AG20443 (cell line): ENCODE measurements at places on chromosomes 7 and 10.

DNA sequence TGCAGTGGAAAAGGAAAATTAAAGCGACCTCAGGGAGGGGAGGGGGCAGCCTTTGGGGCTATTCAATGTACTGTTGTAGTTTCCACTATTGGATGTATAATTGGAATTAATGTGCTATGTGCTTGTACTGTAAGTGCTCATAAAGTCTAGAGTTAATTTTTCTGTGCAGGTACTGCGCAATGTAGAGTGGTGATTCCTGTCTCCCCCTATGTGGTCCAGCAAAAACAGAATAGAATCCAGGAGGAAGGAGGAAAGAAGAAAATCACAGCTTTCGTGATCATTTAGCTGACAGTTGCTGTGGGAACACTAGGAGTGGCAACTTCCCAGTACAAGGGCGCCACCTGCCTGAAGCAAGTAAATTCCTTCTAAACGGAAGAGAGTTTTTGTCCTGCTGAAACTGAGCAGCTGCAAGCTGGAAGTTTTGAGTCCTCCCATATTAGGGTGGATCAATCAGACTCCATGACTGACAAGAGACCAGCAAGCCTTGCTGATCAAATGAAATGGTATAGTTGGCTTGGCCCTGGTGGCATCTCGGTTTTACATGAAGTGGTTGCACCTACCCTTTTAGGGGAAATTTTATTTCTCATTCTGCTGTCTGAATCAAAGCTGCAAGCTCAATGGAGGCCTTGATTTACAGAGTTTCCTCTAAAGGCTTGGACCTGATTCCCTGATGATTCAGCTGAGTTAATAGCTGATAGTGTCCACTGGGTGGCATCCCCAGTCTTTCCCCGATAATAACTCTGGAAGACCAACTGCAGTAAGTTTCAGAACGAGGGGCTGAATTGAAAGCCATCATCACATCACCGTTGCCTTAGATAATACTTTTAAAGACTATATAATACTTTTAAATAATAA is 299.8 kb downstream of the HGF start:
- DNase-seq: peak; percentile 81

DNA sequence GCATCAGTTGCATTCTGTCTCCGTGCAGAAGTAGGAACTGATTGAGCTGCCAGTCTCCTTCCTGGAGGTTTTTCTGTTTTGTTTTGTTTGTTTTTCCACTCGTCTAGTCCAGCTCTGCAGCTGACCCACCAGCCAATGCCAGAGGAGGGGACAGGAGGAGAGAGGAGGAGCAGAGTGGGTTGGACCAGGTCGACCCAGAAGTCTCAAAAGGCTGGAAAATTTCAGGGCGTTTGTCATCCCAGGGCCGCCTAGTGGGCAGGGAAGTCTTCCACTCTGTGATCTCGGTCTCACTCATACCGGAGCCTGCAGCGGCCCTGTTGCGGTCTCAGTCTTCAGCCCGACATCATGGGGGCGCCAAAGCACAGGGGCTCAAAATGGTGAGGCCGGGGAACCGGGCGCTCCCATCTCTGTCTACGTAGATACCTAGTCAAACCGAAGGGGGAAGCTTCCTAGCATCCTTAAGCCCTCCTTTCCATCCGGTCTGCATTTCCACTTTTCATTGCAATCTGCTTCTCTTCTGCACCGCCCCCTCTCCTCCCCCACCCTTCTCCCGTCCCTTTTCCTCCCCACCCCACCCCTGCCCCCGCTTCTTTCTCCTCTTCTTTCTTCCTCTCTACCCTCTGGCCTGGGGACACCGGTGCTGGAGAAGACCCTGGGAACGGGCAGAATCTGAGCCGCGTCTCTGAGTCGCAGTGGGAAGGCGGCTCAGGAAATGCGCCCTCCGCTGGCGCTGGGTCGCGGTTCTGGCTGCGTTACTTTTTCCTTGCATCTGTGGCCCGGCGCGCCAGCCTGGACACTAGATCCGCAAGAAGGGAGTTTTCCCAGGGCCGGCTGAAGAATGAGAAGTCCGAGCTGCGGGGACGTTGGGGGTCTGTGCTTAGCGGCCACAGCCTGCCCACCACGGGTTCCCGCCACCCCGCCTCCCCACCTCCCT is 16.2 kb upstream of the PAX2 start:
- DNase-seq: peak; percentile 72

GRCh38 chr7:135943134-135943879 is 33.9 kb downstream of the MTPN start:
- no peak for DNase-seq

DNA sequence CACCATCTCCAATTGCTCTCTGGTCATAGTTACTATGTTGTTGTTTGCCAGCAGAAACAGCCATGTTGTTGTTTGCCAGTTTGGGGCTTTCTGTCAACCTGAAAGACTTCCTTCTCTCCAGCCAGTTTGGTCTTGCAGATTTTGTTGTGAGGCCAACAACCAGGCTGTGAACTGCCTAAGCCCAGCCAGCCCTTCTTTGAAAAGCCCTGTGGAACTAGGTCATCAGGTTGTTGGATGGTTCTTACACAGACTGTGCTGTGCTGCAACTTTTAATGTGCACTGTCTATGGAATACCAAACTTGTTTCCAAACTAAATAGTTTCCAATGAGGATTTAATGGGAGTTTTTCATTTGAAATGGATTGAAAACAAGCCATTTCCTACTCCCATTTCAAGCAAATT is 592.7 kb upstream of the GALNT17 start:
- no peak for DNase-seq

DNA sequence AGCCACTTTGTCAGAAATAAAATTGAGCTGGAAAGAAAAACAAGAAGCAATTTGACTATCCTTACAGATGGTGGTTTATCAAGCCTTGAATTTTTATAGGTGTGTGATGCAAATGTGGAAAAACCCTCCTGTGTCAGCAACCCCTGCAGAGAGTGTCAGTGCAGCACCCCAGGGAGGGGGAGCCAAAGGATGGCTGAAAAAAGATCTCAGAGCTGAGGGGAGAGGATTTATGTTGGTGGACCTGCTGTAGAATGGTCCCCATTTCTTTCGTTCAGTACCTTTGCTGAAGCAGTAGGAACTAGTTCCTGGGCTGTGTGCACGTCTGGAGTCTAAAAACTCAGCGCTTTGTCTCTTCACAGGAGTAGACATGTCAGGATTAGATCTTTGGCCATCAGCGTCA is 239.0 kb downstream of the PHTF2 start:
- DNase-seq: no peak

DNA sequence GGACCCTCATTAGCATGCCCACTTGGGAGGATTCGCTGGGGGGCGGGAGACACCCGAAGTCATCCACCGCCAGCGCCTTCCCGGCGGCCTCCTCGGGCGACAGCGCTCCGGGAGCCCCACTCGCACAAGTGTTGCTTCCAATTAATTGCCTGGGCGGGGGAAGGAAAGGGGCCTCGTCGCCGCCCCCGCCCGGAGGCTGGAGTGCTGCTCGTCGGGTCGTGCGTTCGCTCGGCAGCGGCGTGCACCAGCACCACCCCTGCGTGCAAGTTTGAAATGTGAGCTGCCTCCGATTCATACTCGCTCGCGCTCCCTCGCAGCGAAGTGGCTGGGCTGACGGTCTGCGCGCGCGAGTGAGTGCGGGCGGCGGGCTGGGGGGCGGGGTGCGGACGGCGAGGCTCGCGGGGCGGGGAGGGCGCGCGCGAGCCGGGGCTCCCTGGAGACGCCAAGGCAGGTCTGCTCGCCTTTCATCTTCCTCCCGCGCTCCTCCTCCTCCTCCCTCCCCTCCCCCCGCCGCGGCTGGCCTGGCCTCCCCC is 104.6 kb upstream of the PPIF start:
- peak; percentile 93 for DNase-seq

GRCh38 chr10:71150796-71151195 is 61.6 kb upstream of the UNC5B start:
- DNase-seq: no peak

DNA sequence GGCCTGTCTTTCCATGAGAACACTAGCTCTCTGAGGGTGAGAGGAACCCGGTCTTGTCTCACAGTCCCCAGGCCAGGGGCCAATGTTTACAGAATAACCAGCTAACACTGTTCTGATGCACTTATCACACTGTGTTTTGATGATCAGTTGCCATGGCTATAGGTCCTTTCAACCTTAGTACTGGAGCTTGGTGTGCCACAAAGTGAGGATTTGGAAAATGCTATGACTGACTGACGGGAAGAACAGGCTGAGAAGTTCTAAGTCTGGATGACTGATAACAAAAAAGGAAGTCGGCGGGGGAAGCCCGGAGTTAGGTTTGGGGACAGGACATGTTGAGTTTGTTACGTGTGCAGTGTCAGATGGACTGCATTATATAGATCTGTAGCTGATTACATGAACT is 141.8 kb downstream of the CTTNBP2 start:
- DNase-seq: no peak

DNA sequence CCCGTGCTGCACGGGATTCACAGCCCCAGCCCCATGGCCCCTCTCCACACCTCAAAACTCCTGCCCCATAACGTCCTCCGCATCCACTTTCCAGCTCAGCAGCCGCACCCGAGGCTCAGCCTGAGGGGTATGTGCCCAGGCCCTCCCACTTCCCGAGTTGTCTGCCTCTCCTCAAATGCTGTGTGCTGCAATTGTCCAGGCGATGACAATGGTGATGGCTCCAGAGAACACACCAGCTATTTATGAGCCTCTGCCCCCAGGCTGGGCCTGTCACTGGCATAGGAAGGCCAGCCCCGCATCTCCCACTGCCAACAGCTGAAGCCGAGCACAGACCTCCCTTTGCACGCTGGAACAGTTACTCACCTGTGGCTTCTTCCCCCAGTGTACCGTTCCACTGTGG is 2.4 kb upstream of the LDB3 start:
- DNase-seq: no peak

- DNase-seq: no peak
These were observed 338.5 kb downstream of the MDFIC start for GRCh38 chr7:115260381-115260780.

- peak; percentile 65 for DNase-seq
These were observed 121.6 kb upstream of the ZNF92 start for GRCh38 chr7:65251851-65252620.

- peak; percentile 37 for DNase-seq
These were observed 324.1 kb downstream of the PHF14 start for GRCh38 chr7:11297764-11298163.

DNA sequence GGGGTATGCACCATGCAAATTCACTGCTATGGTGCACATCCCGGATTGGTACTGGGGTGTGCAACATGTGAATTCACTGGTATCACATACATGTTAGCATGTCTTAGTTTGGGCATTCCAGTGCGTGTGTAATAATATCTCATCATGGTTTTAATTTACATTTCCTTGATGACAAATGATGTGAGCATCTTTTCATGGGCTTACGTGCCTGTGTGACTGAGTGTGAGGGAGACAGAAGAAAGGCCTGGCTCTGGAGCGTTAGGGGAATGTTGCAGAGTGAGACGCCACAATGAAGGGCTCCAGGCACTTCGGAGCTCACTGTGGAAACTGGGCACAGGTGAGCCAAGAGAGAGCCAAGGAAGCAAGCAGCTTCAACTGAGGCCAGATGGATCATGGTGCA is 162.6 kb downstream of the UBE2H start:
- no peak for DNase-seq

- DNase-seq: no peak
These were observed 46.1 kb downstream of the UBE2H start for GRCh38 chr7:129906700-129907099.

GRCh38 chr7:34015651-34016050 is 110.3 kb downstream of the BMPER start:
- DNase-seq: no peak

DNA sequence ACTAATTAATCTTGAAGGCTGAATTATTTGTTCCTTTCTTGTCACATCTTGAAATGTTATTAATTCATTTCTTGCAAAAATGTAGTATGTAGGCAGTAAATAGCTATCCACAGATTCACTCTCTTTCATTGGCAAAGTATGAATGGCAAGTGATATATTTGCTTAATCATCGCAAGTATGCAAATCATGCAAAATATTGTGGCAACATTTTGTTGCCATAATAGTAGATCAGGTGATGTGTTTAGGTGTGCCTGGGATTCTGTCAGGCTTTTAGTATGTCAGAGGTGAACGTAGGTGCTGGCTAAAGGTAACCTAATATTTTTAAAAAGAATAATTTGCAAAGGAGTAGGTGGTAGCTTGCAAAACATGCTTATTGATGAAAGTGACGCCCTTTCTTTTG is 5.9 kb downstream of the MAP3K8 start:
- no peak for DNase-seq

DNA sequence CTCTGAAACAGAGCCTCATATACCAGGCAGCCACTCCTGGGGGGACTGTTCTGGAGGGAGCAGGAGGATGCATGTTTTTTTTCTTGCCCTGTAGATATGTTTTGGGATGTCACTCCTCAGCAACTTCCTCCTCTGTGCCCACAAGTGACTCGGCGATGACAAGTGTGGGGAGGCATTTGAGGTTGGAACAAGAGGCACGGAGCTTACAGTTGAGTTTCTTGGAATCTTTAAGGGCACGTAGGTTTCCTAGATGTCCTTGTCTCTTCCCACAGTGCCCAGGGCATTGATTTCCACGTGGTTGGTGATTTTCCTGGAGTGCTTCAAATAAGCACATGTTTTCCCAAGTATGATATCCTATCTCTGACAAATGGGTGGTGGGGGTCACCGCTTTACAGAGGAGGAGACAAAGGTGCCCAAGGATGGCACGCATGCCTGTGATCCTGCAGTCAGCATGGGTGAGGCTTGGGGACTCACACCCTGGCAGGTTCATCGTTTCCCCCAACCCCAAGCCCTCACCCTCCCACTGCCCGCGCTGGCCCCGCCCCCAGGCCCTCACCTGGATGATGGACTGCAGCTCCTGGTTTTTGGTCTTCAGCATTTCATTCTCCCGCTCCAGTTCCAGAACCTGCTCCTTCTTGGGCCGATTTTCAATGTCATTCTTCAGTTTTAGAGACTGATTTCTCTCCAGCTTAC is 95.2 kb upstream of the GNA12 start:
- DNase-seq: no peak

GRCh38 chr10:51075043-51075872 is 971 bp downstream of the PRKG1 start:
- no peak for DNase-seq

DNA sequence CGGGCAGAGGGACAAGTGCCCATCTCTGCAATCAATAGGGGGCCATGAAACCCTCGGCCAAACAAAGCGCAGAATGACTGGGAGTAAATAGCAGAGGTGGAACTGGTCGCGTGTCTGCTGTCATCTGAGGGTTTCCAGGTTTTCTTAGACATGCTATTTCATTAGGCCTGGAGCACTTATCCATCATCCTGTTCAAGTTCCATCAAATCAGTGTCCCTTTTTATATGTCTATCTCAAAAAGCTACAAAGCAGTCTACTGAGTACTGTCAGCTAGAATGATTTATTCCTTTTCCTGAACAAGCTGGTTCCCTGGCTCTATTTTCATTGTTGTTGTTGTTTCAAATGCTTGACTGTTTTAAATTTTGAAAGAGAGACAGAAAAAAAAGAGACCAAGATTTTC is 590.5 kb downstream of the PARD3 start:
- DNase-seq: no peak
